ENCODE measurements at places on chromosomes 11 and 22.

GRCh38 chr11:118267486-118267885 is 3.4 kb upstream of the MPZL2 start:
- no peak for DNase-seq

- no peak for DNase-seq
Measured at GRCh38 chr22:38881997-38882879, 10.2 kb upstream of the CBX6 start.

- no peak for DNase-seq
Measured at GRCh38 chr11:2694495-2694894, 5.3 kb downstream of the KCNQ1OT1 start.

GRCh38 chr11:34448223-34448994 is 9.7 kb downstream of the CAT start:
- no peak for DNase-seq

- DNase-seq = peak; percentile 77
Measured at GRCh38 chr22:46006379-46007002, 29.5 kb upstream of the WNT7B start.

- no peak for DNase-seq
Measured at GRCh38 chr11:75534259-75535069, 8.7 kb upstream of the GDPD5 start.
